ENCODE measurements at places on chromosomes 11 and 22.

GRCh38 chr11:68652683-68653156, 31.6 kb upstream of the GAL start:
- no peak overlapping the region for H3K27ac ChIP-seq
- H3K4me1 ChIP-seq = no peaks in the 10 kb centered on the region
- H3K36me3 ChIP-seq = no peaks in the 10 kb centered on the region
- H3K4me3 ChIP-seq = no peak overlapping the region

DNA sequence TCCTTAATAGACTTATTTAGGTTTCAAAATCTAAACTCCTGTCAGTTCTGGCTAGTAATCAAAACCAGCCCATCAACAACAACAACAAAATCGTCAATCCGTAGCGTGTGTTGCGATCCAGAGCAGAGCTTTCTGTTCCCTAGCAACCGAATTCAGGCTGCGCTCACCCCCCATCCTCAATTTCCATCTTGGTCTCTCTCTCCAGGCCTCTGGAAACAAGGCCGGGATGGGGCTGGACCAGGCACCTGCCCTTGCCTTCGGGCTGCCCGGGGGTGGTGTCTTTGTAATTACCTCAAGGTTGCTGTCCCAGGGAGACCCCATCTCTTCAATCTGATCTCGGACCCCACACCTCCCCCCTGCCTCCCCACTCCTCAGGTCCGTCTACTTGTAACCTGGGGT, 1341.5 kb downstream of the BRD1 start:
- H3K27me3 ChIP-seq = peaks cover 19% of the 10 kb centered on the region
- no peaks in the 10 kb centered on the region for H3K4me1 ChIP-seq
- DNase-seq = no peak
- no peak overlapping the region for H3K27ac ChIP-seq
- H3K4me3 ChIP-seq = no peak overlapping the region

GRCh38 chr22:45237065-45237990, 3.4 kb downstream of the KIAA0930 start:
- no peak for DNase-seq
- no peak overlapping the region for H3K4me3 ChIP-seq
- peaks cover 6% of the 10 kb centered on the region for H3K36me3 ChIP-seq
- H3K27ac ChIP-seq = no peak overlapping the region

- DNase-seq = peak; percentile 55
- H3K4me3 ChIP-seq = no peak overlapping the region
- H3K27ac ChIP-seq = peak overlapping the region; percentile 44
- peaks cover 90% of the 10 kb centered on the region for H3K36me3 ChIP-seq
- H3K4me1 ChIP-seq = peaks cover 10% of the 10 kb centered on the region
These were observed 17.3 kb downstream of the RPL27A start for GRCh38 chr11:8699903-8700302.

DNA sequence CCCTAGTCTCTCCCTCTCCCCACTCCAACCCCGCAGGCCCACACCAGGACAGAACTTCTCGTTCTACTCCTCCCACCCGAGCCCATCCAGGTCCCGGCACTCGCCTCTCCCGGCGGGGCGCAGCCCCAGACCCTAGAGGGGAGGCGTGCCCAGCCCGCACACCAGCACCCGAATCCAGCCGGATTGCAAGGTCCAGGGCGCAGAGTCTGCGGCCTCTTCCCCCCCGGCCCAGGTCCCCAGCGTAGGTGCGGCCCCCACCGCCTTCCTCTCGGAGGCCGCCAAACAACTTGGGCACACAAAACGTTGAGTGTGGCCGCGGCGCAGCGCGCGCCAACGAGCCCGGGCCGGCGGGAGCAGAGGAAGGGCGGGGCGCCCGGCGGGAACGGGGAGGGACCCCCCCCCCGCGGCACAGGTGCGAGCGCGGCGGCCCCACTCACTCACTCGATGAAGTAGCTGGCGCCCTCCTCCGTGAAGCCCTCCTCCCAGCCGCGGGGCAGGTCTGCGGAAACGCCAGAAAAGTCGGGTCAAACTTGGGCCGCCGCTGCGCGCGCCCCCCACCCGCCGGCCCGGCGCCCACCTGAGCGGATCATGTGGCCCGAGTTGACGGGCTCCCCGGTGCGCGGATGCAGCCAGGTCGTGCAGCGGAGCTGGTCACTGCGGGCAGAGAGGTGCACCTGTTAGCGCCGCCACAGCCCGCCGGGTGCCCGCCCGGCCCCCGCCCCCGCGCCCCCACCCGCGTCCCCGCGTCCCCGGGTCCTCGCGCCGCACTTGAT, 480 bp downstream of the PLEKHA7 start:
- H3K4me1 ChIP-seq = no peaks in the 10 kb centered on the region
- peaks cover 51% of the 10 kb centered on the region for H3K27me3 ChIP-seq
- no peak overlapping the region for H3K4me3 ChIP-seq
- DNase-seq = no peak
- H3K36me3 ChIP-seq = no peaks in the 10 kb centered on the region

GRCh38 chr22:19850763-19851109, 3.9 kb downstream of the GNB1L start:
- H3K27ac ChIP-seq = no peak overlapping the region
- DNase-seq = no peak
- H3K36me3 ChIP-seq = peaks cover 34% of the 10 kb centered on the region
- H3K4me1 ChIP-seq = peaks cover 14% of the 10 kb centered on the region
- no peaks in the 10 kb centered on the region for H3K27me3 ChIP-seq

GRCh38 chr11:36142439-36142838, 146.8 kb downstream of the COMMD9 start:
- H3K27me3 ChIP-seq = no peaks in the 10 kb centered on the region
- DNase-seq = no peak
- no peaks in the 10 kb centered on the region for H3K4me1 ChIP-seq
- H3K36me3 ChIP-seq = no peaks in the 10 kb centered on the region

DNA sequence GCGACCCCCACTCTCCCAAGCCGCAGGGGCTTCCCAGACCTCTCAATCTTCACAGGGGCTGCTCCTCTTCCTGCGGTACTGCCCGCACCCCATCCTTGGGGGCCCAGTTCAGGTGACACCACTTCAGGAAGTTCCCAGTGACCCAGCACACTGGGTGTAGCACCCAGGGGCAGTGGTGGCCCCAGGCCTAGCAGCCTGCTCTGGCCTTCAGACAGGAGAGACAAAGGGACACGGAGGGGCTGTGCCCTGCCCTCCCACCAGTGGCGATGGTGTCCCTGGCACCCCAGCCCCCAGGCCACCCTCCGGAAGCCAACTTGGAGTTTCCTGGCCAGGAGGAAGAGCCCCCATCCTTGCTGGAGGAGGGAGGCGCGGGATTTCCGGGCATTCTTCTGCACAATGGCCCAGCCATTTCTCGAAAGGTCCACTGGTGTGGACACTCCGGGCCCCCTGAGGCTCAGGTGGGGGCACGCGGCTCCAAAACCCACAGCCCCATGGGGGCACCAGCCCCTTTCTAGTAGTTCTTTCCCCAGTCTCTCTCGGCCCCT, 978 bp upstream of the CLDN5 start:
- peaks cover 17% of the 10 kb centered on the region for H3K27me3 ChIP-seq
- no peak for DNase-seq
- H3K4me1 ChIP-seq = no peaks in the 10 kb centered on the region
- H3K36me3 ChIP-seq = no peaks in the 10 kb centered on the region
- H3K4me3 ChIP-seq = no peak overlapping the region

DNA sequence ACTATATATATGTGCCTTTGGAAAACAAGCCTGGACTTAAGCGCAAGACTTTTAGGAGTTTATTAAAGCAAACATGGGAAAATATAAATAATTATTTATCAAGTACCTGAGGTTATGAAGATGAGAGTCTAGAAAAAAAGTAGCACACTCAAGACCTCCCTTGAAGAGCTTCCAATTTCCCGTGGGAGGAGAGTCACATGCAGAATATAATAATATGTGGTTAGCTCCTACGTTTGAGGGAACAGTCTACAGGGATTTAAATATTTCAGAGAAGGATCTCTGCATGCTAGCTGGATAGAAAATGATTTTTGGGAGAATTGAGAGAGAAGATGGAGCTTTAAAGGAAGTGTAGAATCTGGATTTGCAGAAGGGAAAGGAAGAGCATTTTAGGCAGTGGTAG, 183.8 kb downstream of the SWAP70 start:
- no peak overlapping the region for H3K27ac ChIP-seq
- H3K36me3 ChIP-seq = peaks cover 10% of the 10 kb centered on the region
- no peak overlapping the region for H3K4me3 ChIP-seq
- DNase-seq = no peak

GRCh38 chr22:28413612-28414399, 265.8 kb downstream of the TTC28 start:
- peak; percentile 41 for DNase-seq
- no peaks in the 10 kb centered on the region for H3K36me3 ChIP-seq
- H3K4me1 ChIP-seq = peaks cover 8% of the 10 kb centered on the region
- H3K27me3 ChIP-seq = no peaks in the 10 kb centered on the region
- H3K27ac ChIP-seq = no peak overlapping the region

- peak overlapping the region; percentile 32 for H3K27ac ChIP-seq
- H3K4me1 ChIP-seq = peaks cover 24% of the 10 kb centered on the region
- peak; percentile 77 for DNase-seq
- H3K4me3 ChIP-seq = no peak overlapping the region
- H3K27me3 ChIP-seq = peaks cover 2% of the 10 kb centered on the region
These were observed 130.7 kb downstream of the SNX19 start for GRCh38 chr11:130785380-130786116.

DNA sequence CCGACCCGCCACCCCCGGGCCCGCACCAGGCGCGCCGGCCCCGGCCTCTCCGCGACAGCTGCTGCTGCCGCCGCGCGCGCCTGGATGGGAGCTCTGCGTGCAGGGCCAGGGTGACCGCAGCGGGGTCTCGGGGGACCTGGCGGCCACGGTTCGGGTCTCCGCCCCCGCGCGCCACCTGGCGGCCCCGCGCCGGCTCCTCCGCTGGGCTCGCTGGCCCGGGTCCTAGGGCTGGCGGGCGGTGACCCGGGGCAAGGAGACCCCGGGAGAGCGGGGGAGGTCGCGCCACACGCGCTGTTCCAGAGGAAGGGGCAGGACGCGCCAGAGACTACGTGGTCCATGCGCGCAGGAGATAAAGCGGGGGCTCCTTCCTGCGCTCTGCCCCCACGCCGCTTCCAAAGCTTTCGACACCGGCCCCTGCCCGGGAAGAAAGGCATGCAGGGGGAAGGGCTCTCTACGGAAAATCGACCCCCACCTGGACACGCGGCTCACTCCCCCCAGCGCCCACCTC, 562 bp downstream of the SHANK2 start:
- H3K27me3 ChIP-seq = peaks cover 4% of the 10 kb centered on the region
- peak overlapping the region; percentile 62 for H3K4me3 ChIP-seq
- H3K4me1 ChIP-seq = peaks cover 7% of the 10 kb centered on the region
- no peak for DNase-seq
- H3K27ac ChIP-seq = peak overlapping the region; percentile 72

DNA sequence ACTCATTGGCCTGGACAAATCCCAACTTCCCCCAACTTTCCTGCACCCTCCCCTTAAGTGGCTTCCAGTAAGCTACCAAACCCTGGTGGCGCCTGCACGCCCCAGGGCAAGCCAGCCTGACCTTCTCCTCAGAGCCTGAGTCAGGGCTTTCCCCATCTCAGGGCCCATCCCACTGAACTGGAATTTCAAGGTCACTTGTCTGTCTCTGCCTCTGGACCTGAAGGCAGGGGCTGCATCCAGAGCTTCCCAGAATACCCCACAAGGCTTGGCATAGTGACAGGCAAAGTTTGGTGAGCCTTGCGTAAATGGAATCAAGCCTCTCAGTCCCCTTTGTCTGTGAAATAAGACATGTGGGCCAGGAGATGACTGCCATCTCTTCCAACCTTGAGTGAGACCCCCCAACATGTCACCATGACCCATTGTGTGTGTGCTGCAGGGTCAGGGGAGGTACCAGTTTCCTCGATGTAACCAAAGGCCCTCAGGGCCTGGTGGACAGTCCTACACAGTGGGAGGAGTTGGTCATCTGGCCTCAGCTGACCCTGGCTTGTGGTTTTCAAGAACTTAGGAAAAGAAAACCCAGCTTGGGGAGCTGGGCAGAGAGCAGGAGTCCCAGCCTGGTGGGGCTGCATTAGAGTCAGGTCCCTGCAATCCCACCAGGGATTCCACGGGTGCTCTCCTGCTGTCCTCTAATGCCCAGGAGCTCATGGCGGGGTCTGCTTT, 8.9 kb downstream of the ALX4 start:
- H3K36me3 ChIP-seq = no peaks in the 10 kb centered on the region
- no peak overlapping the region for H3K27ac ChIP-seq
- DNase-seq = no peak
- H3K4me3 ChIP-seq = no peak overlapping the region
- H3K27me3 ChIP-seq = peaks cover 79% of the 10 kb centered on the region

DNA sequence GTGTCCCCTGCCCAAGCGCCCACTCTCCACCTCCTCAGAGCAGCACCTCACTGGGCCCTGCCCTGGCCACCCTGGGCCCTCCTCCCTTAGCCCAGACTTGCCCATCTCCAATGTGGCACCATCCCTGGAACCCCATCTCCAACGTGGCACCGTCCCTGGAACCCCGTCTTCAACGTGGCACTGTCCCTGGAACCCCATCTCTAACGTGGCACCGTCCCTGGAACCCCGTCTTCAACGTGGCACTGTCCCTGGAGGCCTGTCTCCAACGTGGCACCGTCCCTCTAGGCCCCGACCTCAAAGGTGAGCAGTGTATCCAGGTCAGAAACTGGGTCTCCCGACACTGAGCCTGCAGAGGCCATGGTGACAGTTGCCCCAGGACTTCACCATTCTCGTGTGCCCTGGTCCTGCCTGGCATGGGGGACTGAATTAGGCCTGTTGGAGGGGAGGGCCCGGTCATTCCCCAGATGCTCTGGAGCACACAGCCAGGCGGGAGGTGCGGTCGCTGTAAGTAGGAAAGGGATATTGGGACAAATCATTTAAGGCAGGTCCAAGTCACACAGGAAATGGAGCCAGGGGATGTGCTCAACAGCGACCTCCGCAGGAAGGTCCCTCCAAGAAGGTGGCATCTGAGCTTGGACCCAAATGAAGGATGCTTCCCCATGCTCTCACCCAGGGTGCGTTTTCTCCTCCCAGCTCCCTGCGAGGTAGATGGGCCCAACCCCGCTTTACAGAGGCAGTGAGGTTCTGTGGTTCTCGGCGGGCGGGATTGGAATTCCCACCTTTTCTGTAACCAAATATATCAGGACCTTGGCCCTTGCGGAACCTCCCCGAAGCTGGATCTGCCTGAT, 2.4 kb upstream of the CTSD start:
- H3K27me3 ChIP-seq = no peaks in the 10 kb centered on the region
- H3K4me1 ChIP-seq = peaks cover 11% of the 10 kb centered on the region
- no peak for DNase-seq

All from IMR-90 (cell line).